A172 (cell line): ENCODE measurements at places on chromosomes 1 and 21. TPM values are rescaled to one million over a fixed set of nuclear protein-coding genes. Genes with fewer than 3 reads are reported as not detected.

DNA sequence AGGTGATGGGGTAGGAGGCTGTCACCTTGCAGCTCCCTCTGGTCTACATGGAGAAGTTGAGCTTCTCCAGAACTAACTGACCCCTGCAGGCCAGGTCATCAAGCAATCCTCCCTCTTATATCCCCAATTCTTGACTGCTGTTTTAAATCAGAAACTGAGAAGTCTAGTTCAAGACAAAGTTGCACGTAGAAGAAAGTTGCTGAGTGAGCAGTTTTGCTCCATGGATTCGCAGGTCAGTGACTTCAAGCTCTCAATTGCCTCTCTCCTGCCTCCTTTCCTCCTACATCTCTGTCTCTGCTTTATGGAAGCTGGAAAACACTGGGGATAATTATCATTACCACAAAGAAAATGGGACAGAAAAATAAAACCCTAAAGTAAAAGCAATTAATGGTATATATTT is 32.8 kb upstream of the GBP5 start:
- no peak for DNase-seq

DNA sequence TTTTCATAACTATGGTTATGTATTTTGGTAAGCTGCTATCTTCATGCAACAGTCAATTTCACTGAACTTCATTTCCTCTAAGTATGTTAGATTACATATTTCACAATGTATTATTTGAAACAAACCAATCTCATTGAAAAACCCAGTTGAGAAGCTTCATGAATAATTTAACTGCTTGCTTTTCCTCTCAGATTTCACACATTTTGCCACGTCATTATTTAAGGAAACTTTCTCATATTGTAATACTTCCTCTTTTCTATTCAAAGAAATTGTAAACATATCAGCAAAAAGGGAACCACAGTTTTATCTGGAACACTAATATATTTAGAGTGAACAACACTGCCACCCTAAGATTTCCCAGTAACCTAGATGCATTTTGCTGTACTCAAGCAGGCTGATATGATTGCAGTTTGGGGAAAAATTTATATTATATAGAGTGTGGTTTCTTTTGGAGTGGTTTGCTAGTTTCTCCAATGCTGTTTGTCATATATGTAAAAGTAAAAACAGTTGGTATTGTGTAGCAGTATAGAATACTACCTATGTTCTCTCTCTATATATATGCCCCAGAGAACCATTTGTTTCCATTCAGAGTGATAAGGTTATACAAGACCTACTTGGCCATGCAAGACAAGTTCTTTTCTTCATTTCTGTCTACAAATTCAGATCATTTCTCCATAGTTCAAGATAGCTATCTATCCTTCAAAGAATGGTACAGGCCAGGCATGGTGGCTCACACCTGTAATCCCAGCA is 28.4 kb upstream of the AHCTF1 start:
- no peak for DNase-seq

DNA sequence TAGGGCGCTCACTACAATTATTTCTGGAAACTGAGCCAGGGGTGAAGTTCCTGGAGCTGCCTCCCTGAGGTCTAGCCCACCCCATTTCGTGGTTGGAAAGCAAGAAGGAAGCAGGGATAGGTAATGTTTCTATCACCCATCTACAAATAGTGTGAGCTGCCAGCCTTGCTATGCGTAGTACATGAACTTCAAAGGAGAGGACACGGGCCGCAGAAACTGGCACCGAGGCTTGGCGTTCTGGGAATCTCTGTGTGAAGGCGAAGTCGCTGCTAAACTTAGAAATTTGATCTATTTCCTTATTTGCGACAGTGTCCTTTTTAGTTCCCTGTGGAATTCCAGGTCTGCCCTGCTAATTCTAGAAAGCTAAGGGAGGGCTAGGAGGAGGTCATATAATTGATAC is 49.6 kb upstream of the NTPCR start:
- DNase-seq, result no peak

DNA sequence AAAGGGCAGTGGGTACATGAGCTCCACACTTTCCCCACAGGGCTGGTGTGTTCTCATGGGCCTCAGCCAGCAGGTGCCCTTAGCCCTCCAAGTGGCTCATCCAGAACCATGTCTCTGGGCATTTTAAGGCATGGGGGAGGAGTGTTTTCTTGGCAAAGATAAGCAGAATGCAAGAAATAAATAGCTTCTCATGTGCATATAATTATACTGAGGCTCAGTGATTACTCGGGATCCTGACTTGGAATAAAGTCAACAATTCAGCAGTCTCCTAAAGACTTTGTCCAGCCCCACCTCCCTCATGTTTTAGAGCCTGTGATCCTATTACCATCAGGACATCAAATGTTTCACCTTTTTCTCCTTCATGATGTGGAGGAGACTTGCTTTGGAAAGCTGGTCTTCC is 92.7 kb upstream of the COG2 start:
- DNase-seq, result no peak

- no peak for DNase-seq
These were observed 130.3 kb downstream of the ROR1 start for GRCh38 chr1:63903947-63904610.

DNA sequence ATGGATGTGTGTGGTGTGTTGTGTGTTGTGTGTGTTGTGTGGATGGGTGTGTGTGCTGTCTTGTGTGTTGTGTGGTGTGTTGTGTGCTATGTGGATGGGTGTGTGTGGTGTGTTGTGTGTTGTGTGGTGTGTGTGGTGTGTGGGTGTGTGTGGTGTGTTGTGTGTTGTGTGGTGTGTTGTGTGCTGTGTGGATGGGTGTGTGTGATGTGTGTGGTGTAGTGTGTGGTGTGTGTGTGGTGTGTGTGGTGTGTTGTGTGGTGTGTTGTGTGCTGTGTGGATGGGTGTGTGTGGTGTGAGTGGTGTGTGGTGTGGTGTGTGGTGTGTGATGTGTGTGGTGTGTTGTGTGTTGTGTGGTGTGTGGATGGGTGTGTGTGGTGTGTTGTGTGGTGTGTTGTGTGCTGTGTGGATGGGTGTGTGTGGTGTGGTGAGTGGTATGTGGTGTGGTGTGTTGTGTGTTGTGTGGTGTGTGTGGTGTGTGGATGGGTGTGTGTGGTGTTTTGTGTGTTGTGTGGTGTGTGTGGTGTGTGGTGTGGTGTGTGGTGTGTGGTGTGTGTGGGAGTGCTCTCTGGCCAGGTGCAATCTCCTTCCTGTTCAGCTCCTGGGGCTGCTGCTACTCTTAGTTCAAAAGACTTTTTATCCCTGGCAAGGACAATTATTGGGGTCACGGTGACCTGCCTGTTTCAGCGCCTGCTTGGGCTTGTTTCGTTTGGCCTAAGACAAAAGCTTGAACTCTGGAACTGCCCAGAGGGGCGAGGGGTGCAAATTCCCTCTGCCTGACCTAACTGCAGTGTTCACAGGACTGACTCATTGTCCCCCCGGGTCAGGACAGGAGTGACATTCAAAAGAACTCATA is 101.1 kb downstream of the UBIAD1 start:
- DNase-seq, result no peak

GRCh38 chr1:22412932-22413727 is 38.5 kb upstream of the ZBTB40 start:
- no peak for DNase-seq

DNA sequence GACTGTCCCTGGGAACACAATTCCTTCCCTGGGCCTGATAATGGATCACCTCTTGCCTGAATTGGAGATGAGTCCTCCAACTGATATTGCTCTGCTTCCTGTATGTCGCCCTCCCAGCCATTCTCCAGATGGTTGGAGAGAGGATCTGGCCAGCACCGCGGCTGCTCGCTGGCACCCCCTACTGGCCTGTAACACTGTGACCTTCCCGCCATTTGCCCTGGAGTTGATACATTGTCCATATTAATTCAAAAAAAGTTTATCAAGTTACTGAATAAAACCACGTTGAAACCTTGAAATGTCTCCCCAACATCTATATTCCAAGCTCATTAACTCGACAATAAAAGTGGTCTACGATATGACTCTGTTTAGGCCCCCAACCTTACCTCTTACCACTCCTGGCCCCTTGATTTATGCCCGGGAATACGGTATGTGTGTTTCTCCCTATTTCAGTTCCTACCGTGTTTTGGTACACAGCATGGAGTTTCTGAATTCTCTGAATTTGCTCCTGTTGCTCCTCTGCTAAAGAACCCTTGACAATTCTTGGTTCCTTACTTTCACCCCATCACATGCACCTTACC is 241.8 kb upstream of the KIAA0040 start:
- DNase-seq, result no peak

- DNase-seq, result no peak
These were observed 287.9 kb upstream of the FMN2 start for GRCh38 chr1:239803781-239804180.

ADAM30 gene
- not detected in 2 replicates for total RNA-seq

CSF3R gene
- not detected in 2 replicates for total RNA-seq

OVAAL gene
- total RNA-seq, result not detected in 2 replicates

B3GALNT2 gene
- total RNA-seq, result 32.0 and 56.6 TPM in 2 replicates

TTLL7 gene
- total RNA-seq, result 6.3 and 17.2 TPM in 2 replicates

AUNIP gene
- total RNA-seq, result 4.8 and 4.9 TPM in 2 replicates

MAP1LC3C gene
- 2.6 and 8.0 TPM in 2 replicates for total RNA-seq

PRAMEF13 gene
- not detected in 2 replicates for total RNA-seq

A3GALT2 gene
- not detected in 2 replicates for total RNA-seq

TAF12 gene
- 15.4 and 17.4 TPM in 2 replicates for total RNA-seq

FAM3B gene
- total RNA-seq, result not detected in 2 replicates

LMOD1 gene
- not detected in 2 replicates for total RNA-seq

CYP4A11 gene
- not detected in 2 replicates for total RNA-seq
